ENCODE measurements at places on chromosomes 5 and 9.

GRCh38 chr9:89427621-89428221 lies 70.2 kb downstream of the SEMA4D start:
- peak; percentile 28 for DNase-seq

DNA sequence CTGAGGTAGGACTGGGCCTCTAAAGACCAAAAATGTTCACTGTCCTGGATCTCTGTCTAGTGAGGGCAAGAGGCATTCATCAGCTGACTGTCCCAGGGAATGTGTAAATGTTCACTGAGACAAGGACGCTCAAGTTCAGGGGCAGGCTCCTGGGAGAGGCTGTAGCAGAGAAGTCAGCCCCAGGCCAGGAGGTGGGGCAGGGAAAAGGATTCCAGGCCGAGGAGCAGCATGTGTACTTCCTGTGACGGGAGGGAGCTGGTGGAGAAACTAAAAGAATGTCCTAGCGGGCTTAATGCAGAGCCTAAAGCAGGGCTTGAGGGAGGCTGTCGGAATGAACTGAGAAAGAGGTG lies 205.8 kb downstream of the GABBR2 start:
- DNase-seq = peak; percentile 79

GRCh38 chr5:172364773-172365172 lies 81.2 kb upstream of the UBTD2 start:
- DNase-seq = no peak

- no peak for DNase-seq
Measured at GRCh38 chr9:114861922-114862605, 56.2 kb upstream of the TNFSF15 start.

GRCh38 chr9:113955076-113955752 lies 79.1 kb downstream of the ZNF618 start:
- peak; percentile 86 for DNase-seq

- no peak for DNase-seq
Measured at GRCh38 chr5:67896930-67897313, 318.6 kb upstream of the PIK3R1 start.

DNA sequence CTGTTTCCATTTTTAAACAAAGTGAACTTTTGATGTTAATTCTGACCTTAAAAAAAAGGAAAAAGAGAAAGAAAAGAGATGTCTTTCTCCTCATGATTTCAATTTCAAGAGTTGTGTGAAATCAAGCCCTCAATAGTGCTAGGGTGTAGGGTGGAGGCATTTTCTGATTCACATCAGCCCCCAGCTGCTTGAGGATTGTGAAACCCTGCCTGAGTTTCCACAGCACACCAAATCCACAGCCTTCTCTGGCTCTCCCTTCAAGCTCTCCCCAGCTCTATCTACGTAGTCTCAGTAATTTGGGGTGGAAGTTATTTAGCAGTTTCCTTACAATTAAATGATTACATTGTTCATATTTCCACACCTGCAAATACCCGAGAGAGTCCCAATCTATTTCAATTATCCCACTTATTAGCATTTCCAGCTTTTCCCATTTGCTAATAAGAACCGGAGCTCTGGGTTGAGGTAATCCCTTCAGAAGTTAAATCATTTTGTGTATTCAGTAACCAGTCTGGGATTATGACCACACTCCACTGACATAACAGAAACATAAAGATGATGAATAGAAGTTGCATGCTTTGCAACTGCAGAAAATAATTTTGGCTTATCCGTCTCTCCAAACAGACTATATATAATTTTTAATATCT lies 54.9 kb downstream of the MTX3 start:
- DNase-seq = no peak

GRCh38 chr5:60578315-60578714 lies 121.7 kb downstream of the DEPDC1B start:
- DNase-seq = no peak

DNA sequence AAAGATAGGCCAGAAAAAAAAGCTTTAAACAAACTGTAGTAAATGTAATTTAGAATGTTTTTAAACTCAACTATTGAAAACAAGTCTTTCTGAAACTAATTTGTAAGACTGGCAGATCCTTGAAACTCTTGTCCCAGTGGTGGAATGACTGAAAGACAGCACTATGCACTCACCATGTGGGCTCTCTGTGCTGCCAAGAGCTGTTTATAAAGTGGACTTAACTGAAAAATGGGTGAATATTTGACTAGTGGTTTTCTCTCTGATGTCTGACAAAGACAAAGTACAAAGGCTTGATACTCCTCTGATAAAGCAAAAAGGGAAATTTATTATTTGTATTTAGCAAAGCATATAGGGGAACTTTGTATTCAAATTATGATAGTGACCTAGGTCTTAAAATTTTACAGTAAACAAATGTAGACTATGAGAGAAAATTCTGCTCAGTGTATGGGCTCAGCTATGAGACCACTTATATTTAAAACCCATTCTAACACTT lies 635.4 kb downstream of the NR2F1-AS1 start:
- DNase-seq = peak; percentile 6

DNA sequence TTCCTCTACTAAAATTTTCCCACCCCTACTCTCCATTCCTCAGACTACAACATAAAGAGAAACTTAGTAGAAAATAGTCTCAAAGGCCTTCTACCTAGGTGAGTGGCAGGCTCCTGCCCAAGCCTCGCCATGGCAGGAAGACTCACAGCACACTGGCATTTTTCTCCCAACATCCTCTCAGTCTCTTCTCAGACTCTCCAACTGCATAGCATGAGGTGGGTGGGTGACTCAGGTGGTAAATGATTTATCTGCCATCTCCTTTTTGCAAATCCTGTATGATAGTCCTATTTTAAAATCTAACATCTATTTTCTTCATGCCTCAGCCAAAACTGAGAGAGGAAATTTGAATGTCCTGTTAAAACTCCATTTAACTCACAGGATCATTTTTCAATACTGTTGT lies 33.5 kb upstream of the GRIA1 start:
- DNase-seq = no peak

DNA sequence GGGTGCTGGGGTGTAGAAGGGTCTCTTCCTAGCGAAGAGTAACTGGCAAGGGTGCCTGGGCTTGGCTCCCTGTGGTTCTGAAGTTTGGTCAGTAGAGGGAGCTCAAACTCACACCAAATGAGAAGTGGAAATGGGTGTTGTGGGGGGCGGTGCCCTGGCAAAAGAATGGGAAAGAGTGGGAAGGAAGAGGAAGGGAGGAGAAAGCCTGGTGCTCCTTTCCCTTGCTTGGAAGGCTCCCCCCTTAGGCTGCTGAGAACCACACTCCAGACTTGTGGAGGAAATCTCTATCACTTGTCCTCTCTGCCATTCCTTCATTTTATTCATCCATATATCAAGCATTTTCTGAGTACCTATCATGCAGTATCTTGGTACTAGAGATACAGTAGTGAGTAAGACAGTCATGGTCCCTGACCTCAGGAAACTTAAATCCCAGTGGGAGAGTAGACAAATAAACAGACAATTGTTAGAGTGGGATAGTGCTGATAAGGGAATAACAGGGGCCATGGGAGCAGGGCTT lies 13.0 kb downstream of the SLC4A9 start:
- DNase-seq = peak; percentile 79

GRCh38 chr9:137000177-137000930 lies 4.0 kb upstream of the CLIC3 start:
- DNase-seq = peak; percentile 62

DNA sequence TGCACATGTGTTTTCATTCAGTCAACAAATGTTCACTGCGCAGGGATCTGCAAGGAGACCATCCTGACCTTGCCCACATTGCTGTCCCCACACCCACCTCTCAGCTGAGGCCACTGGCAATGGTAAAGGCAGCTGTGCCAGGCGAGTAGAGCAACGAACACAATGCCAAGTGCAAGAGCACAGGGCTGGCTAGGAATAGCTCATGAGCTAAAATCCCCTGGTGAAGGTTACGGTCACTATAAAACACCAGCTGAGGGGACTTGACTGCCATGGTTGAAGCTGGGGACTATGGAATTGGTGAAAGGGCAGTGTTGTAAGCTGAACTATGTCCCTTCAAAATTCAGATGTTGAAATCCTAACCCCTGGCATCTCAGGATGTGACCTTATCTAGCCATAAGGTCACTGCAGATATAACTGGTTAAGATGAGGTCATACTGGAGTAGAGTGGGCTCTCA lies 96.1 kb downstream of the OTULIN start:
- DNase-seq = no peak

DNA sequence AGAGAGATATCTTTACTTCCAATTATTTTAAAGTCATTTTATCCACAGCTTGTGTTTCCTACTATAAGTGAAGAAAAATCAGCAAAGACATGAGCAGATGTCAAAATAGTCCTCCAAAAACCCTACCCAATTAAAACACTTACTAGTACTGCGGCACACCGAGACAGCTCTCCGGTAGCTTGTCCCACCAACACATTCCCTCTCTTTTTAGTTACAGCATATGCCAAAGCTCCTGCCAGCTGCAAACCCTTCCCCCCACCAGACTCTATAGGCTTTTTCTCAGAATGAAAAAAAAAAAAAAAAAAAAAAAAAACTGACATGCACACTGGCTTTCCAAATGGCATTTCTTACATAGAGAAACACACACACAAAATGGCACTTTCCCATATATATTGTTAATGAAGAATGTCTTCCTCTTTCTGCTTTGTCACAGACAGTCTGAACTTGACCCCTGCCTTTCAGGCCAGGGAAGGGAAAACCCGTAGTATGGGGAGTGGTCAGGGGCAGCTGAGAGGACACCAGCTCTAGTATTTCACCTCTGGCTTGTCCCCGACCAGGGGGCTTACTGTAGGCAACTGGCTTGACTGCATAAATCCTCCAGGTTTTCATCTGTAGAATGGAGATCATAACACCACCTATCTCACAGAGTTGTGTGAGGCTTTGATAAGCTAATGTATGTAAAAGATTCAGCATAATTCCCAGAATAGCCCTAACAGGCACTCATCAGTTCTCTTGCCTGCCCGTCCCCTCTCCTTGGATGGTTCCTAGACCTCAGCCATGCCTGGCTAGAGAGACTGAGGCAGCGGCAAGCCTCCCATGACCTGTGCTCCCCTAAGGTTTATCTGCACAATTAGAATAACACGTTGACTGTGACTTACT lies 233.6 kb downstream of the CRB2 start:
- DNase-seq = no peak

- DNase-seq = no peak
Measured at GRCh38 chr5:616484-617039, 4.4 kb downstream of the CEP72 start.

- peak; percentile 89 for DNase-seq
Measured at GRCh38 chr9:91117959-91118703, 243.6 kb downstream of the AUH start.

GRCh38 chr5:133262690-133263089 lies 210.9 kb downstream of the HSPA4 start:
- DNase-seq = no peak

- no peak for DNase-seq
Measured at GRCh38 chr9:76629205-76629990, 134.8 kb upstream of the PCA3 start.

GRCh38 chr5:66701244-66701643 lies 105.1 kb downstream of the MAST4 start:
- DNase-seq = no peak

DNA sequence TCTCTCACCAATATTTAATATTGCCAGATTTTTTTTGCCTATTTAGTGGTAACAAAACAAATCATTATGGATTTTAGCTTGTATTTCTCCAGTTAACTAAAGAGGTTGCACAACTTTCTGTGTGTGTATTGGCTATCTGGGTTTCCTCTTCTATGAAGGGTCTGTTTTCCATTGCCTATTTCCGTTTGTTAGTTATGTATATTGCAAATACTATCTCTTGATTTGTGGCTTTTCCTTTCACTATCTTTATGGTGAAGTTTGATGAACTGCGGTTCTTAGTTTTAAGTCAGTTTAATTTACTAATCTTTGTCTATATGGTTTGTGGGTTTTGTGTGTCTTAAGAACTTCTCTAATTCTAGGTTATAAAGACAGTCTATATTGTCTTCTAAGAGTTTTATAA lies 136.3 kb downstream of the CEP120 start:
- DNase-seq = no peak

DNA sequence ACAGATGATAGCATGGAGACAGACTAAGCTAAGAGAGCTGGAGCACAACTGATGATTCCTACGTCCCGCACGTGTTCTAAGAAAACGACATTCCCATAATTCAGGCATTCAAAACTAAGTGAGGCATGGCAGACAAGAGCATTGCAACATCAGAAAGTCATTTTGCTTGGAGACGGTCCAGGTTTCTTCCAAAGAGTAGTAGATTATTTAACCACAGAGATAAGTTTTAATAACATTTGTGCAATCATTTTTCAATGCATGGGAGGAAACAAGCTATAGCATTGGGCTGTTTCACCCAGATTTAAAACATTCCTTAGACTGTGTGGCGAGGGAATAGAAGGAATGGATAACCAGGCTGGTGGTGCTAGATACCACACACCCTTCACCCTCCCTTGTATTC lies 117.2 kb downstream of the APBA1 start:
- DNase-seq = peak; percentile 94

- peak; percentile 53 for DNase-seq
Measured at GRCh38 chr5:131270809-131271208, 7.0 kb downstream of the CDC42SE2 start.

GRCh38 chr5:62786099-62786498 lies 207.5 kb downstream of the LRRC70 start:
- no peak for DNase-seq

DNA sequence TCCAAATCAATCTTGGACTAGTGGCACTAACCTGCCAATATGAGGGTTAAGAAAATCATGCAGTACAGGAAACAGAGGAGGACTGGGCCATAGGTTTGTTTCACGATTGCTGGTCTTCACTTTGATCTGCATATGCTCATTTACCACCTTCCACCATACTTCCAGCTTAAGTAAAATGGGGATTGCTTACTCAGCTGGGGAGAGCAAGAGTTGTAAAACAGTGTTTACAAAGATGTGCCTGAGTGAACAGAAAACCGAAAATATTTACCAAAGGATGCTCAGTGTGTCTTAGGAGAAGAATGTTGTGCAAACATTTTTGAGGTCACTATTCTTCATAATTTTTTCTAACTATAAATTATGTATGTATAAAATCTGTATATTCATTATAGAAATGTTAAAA lies 65.1 kb upstream of the DNAH5 start:
- DNase-seq = no peak

- DNase-seq = no peak
Measured at GRCh38 chr9:70042461-70043215, 1.0 kb upstream of the MAMDC2 start.

DNA sequence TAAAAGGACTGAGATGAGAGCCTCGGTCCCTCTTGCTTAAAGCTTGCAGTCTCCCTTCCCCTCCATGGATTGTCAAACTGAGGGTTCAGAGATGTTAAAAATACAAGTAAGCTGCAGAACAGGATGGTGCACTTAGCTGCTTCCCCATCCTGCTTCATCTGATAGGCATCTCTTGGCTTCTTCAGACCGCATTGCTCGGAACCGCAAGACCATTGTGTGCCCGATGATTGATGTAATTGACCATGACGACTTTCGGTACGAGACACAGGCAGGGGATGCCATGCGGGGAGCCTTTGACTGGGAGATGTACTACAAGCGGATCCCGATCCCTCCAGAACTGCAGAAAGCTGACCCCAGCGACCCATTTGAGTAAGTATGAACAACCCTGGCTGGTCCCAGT lies 65.5 kb upstream of the SAP30L start:
- DNase-seq = no peak

DNA sequence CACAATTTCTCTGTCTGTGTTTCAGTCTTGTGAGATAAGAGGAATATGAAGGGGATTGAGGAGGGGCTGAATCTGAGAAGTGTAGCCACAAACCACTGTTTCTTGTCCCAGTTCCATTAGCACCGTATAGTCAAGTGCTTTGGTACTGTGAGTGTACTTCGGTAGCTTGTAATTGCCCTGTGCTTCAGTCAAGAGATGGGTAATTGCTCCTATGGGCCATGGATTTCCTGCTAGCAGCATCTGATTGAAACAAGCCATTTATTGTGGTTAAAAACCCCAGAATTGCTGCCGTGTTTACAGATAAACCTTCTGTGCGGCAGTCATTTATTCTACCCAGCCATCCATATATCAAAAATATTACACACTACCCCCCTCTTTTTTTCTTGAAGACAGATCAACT lies 98.6 kb downstream of the MAT2B start:
- no peak for DNase-seq

Data from fibroblast of skin of back (primary cell).